SJSA1 (cell line): ENCODE measurements at places on chromosomes 2 and 18. TPM values are rescaled to one million over a fixed set of nuclear protein-coding genes. Genes with fewer than 3 reads are reported as not detected.

DNA sequence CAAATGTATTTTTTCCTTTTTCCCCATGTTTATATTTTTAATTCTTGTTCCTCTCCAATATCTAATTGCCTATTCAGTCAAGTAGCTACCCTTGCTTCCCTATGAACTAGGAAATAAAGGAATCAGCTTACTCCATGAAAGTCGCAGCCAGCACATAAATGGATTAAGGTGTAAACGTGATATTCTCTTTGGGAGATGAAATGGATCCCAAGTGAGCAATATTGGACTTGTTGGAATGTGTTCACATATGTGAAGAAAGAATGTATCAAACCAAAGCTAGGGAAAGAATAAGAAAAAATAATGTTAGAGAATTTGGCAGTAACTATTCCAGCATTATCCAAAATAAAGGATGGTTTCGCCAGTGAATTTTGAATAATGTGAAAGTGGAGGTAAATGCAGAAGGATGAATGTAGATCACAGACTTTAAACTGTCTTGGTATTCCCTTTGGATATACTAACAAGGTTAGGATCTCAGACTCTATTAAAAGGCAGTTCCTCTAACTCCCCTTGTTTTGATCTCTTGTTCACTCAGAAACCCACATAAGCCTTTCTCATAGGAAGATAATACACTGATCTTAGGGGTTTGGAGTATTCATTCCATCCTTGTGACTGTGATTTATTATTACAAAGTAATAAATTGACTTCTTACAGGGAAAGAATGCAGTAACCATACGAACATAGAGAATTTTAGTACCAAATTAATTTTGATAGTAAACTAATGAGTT is 208.1 kb downstream of the BABAM2 start:
- no peaks in the 10 kb centered on the region for H3K27me3 ChIP-seq
- peaks cover 15% of the 10 kb centered on the region for H3K4me1 ChIP-seq
- H3K27ac ChIP-seq = no peak overlapping the region
- no peak overlapping the region for H3K4me3 ChIP-seq
- no peak for DNase-seq

- no peak overlapping the region for H3K4me3 ChIP-seq
- H3K27ac ChIP-seq = no peak overlapping the region
- DNase-seq = no peak
- no peaks in the 10 kb centered on the region; the same call in 1 of the 2 replicates for H3K4me1 ChIP-seq
- H3K36me3 ChIP-seq = no peaks in the 10 kb centered on the region
- peaks cover 6% of the 10 kb centered on the region for H3K27me3 ChIP-seq
Measured at GRCh38 chr2:128789776-128790455, 471.2 kb upstream of the HS6ST1 start.

DNA sequence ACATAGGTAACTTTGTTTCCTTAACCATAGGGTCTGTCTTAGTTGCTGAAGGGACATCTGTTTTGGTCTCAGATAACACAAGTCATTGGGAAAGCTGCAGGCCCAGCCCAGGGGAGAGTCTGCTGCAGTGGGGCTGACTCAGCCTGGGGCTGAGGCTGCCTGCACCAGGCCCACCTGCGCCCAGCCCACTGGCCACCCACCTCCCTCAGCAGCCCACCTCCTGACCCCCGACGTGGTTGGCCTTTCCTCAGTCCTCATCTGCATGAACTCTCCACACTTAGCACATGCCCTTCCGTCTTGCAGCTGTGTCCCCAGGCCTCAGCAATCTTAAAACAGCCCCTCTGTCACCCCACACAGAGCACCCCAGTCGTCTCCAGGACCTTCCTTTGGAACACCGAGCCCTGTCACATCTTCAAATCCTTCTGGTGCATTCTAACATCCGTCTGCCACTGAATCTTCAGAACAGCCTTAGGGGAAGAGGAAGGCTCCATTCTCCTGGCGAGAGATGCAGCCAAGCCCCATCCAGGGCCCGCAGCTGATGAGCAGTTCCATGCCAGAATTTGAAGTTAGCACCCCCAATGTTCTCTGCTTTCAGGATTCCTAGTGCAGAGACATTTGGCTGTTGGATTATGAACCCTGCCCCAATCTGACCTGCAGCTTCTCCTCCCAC is 231.4 kb downstream of the SEPTIN10 start:
- no peak overlapping the region for H3K27ac ChIP-seq
- no peak for DNase-seq
- H3K4me3 ChIP-seq = no peak overlapping the region
- H3K4me1 ChIP-seq = peaks cover 43% of the 10 kb centered on the region
- H3K36me3 ChIP-seq = no peaks in the 10 kb centered on the region

DNA sequence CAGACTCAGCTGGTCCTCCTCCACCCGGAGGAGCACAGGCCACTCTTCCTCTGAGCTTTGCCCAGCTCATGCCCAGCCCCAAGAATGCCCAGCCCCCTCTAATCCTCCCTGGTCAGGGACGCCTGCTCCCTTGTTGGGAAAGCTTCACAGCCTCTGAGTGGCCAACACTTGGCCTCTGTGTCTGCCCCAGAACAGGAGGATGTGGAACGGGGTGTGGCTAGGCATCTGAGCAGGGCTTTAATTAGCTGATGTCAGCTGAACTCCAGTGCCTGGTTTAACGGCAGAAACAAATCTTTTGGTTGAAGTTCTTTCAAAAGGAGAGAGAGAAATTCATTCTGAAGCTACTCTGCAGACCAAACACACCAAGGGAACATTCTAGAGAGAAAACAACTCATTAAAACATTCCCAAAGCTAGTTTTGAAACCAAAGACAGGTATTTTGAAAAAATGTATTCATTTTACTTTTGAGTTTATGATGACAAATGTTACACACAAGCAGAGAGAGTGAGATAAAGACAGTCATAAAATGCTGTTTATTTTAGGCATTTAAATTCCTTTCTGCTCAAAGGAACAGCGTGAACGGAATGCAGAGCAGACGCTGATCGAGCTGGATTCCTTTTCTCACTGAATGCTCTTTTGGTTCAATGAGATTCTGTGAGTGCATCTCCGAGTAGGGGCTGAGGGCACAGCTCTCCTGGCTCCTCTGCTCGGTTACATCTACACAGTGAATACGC is 63.8 kb downstream of the RTP5 start:
- DNase-seq = peak; percentile 52
- H3K4me1 ChIP-seq = peaks cover 37% of the 10 kb centered on the region
- no peaks in the 10 kb centered on the region for H3K27me3 ChIP-seq
- no peak overlapping the region for H3K27ac ChIP-seq
- H3K4me3 ChIP-seq = no peak overlapping the region

DNA sequence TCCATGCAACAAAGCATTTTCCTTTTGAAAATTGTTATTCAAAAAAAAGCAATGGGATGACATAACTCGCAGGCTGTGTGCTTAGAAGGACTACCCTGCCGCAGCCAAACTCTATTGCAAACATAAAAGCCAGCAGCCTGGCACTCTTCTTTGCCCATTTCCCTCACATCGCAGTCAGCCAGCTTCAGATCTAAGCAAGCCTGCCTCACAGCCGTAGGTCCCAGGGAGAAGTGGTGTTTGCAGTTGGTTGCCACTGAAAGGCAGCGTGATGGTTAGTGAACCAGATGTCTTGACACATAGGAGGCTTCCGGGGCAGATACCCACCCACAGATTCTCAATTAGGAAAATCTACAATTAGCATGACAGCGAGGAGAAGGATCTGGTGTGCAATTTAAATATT is 655.2 kb downstream of the RNF144A start:
- H3K4me1 ChIP-seq = no peaks in the 10 kb centered on the region
- H3K4me3 ChIP-seq = no peak overlapping the region
- no peak for DNase-seq
- H3K27ac ChIP-seq = no peak overlapping the region
- H3K36me3 ChIP-seq = no peaks in the 10 kb centered on the region

- DNase-seq = no peak
- no peaks in the 10 kb centered on the region for H3K4me1 ChIP-seq
- H3K4me3 ChIP-seq = no peak overlapping the region
- no peaks in the 10 kb centered on the region for H3K27me3 ChIP-seq
- H3K27ac ChIP-seq = no peak overlapping the region
Measured at GRCh38 chr18:79707671-79708070, 28.1 kb downstream of the CTDP1 start.

- H3K27me3 ChIP-seq = no peaks in the 10 kb centered on the region
- H3K4me3 ChIP-seq = no peak overlapping the region
- no peak for DNase-seq
- no peaks in the 10 kb centered on the region for H3K4me1 ChIP-seq
- no peak overlapping the region for H3K27ac ChIP-seq
- no peaks in the 10 kb centered on the region for H3K36me3 ChIP-seq
Measured at GRCh38 chr2:223315813-223316212, 263.8 kb downstream of the KCNE4 start.

GRCh38 chr2:71884303-71885042 is 263.2 kb downstream of the CYP26B1 start:
- H3K36me3 ChIP-seq = no peaks in the 10 kb centered on the region
- H3K27ac ChIP-seq = no peak overlapping the region
- DNase-seq = no peak
- H3K4me3 ChIP-seq = no peak overlapping the region
- peaks cover 39% of the 10 kb centered on the region for H3K4me1 ChIP-seq

- H3K27me3 ChIP-seq = no peaks in the 10 kb centered on the region
- no peak for DNase-seq
- H3K36me3 ChIP-seq = peaks cover 14% of the 10 kb centered on the region
- H3K4me1 ChIP-seq = peaks cover 20% of the 10 kb centered on the region
- no peak overlapping the region for H3K4me3 ChIP-seq
Measured at GRCh38 chr2:144443837-144444817, 75.8 kb downstream of the ZEB2 start.

- no peaks in the 10 kb centered on the region for H3K36me3 ChIP-seq
- H3K4me1 ChIP-seq = peaks cover 49% of the 10 kb centered on the region
- H3K27me3 ChIP-seq = no peaks in the 10 kb centered on the region
- no peak overlapping the region for H3K4me3 ChIP-seq
Measured at GRCh38 chr2:239278941-239279365, 121.9 kb downstream of the HDAC4 start.

DNA sequence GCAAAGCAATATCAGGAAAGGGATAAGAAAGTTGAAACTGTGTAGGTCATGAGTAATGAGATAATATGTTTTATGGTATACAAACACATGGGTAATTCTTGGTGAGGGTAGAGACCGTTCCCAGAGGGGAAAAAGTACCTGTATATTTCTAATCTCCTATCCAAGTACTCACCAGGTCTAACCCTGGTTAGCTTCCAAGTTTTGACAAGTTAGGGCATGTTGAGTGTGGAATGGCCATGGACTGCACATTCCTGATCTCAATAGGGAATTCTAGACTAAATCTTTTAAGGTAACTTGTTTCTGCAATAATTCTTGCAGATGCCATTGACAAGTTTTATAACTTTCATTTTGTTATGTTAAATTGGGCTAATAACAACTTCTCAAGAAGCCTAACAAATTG is 216.6 kb downstream of the SPAG16 start:
- no peaks in the 10 kb centered on the region for H3K36me3 ChIP-seq
- H3K4me1 ChIP-seq = no peaks in the 10 kb centered on the region
- no peak for DNase-seq
- no peaks in the 10 kb centered on the region for H3K27me3 ChIP-seq
- no peak overlapping the region for H3K27ac ChIP-seq
- H3K4me3 ChIP-seq = no peak overlapping the region

GRCh38 chr2:176643646-176644045 is 374.4 kb downstream of the MTX2 start:
- no peaks in the 10 kb centered on the region for H3K36me3 ChIP-seq
- H3K27ac ChIP-seq = no peak overlapping the region
- no peak for DNase-seq
- H3K4me3 ChIP-seq = no peak overlapping the region
- peaks cover 15% of the 10 kb centered on the region for H3K4me1 ChIP-seq

GRCh38 chr2:202690321-202690900 is 55.6 kb downstream of the FAM117B start:
- H3K27ac ChIP-seq = no peak overlapping the region
- H3K27me3 ChIP-seq = no peaks in the 10 kb centered on the region
- H3K4me3 ChIP-seq = no peak overlapping the region
- H3K4me1 ChIP-seq = no peaks in the 10 kb centered on the region
- H3K36me3 ChIP-seq = no peaks in the 10 kb centered on the region
- no peak for DNase-seq

DNA sequence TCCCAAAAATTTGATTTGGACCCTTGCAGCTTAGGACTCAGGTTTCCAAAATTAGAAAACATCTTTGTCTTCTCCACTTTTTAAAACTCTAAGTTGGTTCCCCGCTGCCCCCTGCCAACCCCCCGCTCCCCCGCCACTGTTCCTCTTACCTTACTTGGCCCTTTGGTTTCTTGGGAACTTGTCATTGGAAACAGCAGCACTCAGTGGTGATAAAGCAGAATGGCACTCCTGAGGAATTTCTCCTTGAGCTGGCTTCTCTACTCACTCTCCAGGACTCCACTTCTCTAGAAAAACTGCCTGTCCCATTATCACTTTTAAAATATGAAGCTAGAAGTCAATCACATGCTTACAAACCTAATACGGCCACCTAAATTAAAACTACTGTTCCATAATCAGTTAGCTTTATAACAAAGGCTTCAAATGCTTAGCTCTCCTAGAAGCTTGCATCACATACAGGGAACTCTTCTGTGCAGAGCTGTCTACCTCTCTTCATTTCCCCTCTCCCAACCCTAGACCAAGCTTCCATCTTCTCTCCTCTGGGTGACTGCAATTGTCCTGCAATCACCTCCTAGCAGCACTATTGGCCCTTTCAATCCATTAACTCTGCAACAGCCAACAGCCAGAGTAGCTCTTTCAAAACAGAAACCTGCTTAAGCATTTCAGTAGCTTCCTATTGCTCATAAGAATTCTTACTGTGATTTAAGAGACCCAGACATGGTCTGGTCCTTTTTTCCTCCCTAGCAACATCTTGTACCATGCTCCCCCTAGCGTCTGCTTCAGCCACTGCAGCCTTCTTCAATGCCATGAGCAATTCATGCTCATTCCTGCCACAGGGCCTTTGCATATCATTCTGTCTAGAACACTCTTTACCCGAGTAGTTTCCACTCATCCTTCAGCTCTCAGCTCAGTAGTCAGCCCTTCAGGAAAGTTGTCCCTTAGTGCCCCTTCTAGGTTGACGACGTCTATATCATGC is 15.2 kb upstream of the PLEKHM3 start:
- no peaks in the 10 kb centered on the region for H3K4me1 ChIP-seq
- H3K4me3 ChIP-seq = no peak overlapping the region
- H3K27ac ChIP-seq = no peak overlapping the region
- DNase-seq = peak; percentile 74
- no peaks in the 10 kb centered on the region; the same call in 1 of the 2 replicates for H3K27me3 ChIP-seq

- H3K27ac ChIP-seq = no peak overlapping the region
- H3K36me3 ChIP-seq = no peaks in the 10 kb centered on the region
- no peak overlapping the region for H3K4me3 ChIP-seq
- H3K4me1 ChIP-seq = no peaks in the 10 kb centered on the region
- H3K27me3 ChIP-seq = no peaks in the 10 kb centered on the region
Measured at GRCh38 chr2:220078439-220078838, 451.0 kb downstream of the SLC4A3 start.

NCKAP5 gene
- total RNA-seq = 1.2 and 2.5 TPM in 2 replicates

LYPD1 gene
- total RNA-seq = 75.9 and 91.4 TPM in 2 replicates

HOXD12 gene
- 0.13 TPM in 1 of 2 replicates, not detected in the other for total RNA-seq

GREB1L gene
- 0.81 and 1.2 TPM in 2 replicates for total RNA-seq

CASP10 gene
- 0.56 and 1.6 TPM in 2 replicates for total RNA-seq

PLCL1 gene
- 0.03 TPM in 1 of 2 replicates, not detected in the other for total RNA-seq

GNAL gene
- total RNA-seq = 1.9 and 5.5 TPM in 2 replicates
